ENCODE measurements at places on chromosomes 7 and 10.

DNA sequence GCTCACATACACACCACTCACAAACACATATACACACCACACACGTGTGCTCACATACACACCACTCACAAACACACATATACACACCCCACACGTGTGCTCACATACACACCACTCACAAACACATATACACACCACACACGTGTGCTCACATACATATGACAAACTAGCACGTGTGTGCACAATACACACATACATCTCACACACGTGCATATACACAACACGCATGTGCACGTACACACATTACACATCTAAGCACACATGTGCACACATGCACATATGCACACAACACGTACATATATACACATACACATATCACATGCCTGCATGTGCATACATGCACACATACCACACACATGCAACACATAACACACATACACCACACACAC is 78.3 kb upstream of the FOXK1 start:
- no peak for DNase-seq

DNA sequence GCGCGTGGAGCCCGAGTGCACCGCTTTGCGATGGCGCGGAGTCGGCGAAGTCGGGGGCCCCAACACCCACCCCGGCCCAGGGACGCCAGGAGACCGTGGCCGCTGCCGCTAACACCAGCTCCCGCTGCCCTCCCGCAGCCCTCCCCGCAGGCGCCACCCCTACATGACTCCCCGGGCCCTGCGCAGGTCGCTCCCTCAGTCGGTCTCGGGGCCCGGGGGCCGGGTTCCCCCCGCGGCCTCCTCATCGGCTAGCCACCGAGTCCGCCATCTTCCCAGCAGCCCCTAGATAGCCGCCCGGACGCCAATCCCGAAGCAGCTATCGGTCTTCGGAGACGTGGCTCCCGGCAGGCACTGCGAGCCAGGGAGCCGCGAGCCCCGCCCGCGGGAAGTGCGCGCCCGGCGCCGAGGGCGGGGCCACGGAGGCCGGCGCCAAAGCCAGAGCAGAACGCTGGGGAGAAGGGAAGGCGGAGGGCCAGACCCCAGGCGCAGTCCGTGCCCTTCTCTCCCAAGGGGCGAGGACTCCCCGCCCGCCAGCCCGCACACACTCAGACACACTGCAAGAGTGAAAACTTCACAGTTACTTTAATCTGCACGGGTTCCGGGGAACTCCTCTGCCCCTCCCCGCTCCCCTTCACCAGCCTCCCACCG is at the start of gene FASTK:
Gene FASTK, minus strand, starts transcription at position 288 of the 648 bp plus-strand sequence. Its CDS starts 43 bp downstream, at position 245.
- peak; percentile 66 for DNase-seq

DNA sequence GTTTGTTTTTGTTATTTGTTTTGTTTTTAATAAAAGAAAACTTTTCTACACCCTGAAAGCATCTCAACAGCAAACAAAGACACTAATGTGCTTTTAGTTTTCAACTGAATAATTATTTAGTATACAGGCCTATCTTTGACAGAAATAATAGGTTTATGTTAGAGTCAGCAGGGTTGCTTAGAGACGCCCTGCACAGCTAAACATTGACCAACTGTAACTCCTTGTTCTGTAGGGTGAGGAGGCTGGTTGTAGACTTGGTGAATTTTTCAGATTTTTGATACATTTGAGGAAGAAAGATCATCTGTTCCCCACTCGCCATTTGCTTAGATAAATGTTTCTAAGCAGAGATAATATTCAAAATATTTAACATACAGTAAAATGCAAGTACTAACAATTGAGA is 103.1 kb downstream of the CALCR start:
- DNase-seq: no peak

DNA sequence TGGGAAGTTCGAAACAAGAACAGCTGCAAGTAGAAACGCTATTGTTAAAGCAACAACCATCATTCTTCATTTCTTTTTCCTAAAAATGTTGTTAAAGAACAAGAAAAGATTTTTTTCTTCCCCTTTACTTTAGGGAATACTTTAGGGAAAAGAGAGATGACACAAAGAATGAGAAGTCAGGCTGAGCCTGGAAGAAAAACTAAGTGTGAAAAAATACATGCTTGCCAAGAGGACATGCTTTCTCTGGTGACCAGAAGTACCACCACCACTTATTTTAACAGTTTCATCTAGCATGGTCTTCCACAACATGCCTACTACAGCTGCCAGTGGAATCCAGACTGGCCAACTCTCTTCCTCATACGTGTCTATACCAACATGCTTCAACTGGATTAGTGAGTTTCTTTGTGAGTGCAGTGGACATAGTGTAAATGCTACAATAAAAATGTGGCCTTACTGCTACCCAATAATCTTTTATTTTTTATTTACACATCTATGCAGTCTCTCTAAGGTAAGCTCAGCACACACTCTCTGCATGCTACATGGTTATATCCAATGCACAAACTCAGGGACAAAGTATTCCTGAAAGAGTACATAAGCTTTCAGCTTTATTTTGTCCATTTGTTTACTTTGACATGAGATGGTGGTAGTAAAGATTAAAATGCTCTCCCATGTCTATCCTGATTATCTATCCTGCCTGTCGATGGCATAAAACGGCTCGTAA is 196.2 kb downstream of the TAX1BP1 start:
- no peak for DNase-seq

- DNase-seq: no peak
These were observed 765.0 kb downstream of the INHBA start for GRCh38 chr7:40937879-40938278.

DNA sequence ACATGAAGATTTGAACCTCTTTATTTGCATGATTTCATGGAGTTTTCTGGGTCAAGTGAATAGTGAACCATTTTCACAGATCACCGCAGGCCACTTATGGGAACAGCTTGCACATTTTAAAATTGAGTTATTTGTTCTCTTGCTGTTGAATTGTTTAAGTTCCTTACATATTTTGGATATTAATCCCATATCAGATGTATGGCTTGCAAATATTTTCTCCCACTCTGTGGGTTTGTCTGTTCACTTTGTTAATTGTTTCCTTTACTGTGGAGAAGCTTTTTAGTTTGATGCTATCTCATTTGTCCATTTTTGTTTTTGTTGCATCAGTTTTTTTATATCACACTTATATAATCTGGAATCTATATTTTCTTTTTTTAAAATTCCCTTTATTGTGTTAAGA is 14.1 kb upstream of the ZC3HAV1L start:
- no peak for DNase-seq

DNA sequence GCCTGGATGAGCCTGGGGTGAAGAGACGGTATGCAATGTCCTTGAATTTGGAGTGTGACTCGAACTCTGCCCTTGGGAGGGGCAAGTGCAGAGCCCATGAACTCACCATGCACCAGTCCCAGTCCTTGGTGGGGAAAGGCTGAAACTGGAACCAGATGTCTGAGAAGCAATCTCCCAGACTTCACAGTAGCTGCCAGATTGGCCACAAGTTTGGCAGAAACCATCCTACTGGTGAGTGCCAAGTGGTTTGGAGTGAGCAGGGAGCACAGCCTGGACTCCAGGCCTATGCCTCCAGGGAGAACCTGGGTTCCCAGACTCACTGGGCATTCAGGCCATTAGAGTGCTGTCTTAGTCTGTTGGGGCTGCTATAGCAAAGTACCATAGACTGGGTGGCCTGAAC is 99.6 kb upstream of the LYZL1 start:
- no peak for DNase-seq

DNA sequence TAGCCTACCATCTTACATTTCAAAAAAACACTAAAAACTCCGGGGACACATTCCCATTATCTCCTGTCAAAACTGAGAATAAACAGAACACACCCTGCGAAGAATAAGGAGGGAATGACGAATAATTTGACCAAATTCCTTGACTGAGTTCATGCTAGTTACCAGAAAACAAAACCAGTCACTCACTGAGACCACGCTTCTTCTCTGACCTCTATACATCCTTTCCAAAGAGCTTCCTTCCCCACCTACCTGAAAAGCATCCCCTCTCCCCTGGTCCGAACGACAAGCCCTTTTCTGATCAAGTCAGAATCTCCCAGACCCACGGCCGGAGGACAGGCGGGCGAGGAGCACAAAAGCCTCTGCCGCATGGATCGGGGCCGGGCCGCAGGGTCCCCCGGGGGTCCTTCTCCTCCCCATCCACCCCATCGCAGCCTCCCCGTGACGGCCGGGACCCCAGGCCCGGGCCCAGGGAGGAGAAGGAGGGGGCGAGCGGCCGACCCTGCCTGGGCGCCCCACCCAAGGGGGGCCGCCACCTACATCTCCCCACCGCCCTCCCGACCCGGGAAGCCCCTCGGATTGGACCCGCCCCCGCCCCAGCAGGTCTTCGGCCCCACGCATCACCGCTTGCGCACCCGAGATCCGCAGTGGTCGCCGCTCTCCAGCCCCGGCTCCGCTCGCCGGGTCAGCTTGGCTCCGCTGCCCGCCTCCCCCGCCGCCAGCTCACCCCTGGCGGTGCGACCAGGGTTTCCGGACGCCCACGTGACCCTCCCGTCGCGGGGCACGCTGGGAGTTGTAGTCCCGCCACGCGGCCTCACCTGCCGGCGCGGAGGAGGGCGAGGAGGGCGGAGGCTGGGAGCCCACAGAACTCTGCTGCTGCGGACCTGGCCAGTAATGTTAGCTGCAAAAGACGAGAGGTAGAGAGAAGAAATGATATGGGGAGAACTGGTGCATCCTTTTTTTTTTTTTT is at the start of gene SLC37A3:
Gene SLC37A3, minus strand, starts transcription at position 747 of the 967 bp plus-strand sequence. CDS start 16,004 bp downstream, outside the sequence.
- DNase-seq: no peak

GRCh38 chr7:150787321-150788281 is 12.6 kb downstream of the TMEM176B start:
- DNase-seq: no peak

DNA sequence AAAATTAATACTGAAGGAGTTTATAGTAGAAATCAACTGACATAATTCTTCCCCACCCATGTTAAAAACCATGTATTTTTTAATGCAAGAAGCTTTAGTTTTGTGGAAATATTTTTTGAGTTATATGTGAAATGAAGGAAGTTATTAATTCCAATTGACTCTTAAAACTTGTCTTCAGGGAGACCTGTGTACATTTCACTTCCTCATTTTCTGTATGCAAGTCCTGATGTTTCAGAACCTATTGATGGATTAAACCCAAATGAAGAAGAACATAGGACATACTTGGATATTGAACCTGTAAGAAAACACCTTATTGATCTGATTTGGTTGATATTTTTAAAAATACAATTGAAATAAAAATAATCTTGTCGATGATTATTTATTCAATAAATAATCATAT is 33.3 kb downstream of the CD36 start:
- DNase-seq: no peak

All from NCI-H1436 treated with DMSO at 0.1 percent for 48 hours (cell line).